ENCODE measurements at places on chromosomes 11 and 22.

- peak; percentile 42 for DNase-seq
These were observed 13.7 kb downstream of the MS4A13 start for GRCh38 chr11:60528934-60529333.

DNA sequence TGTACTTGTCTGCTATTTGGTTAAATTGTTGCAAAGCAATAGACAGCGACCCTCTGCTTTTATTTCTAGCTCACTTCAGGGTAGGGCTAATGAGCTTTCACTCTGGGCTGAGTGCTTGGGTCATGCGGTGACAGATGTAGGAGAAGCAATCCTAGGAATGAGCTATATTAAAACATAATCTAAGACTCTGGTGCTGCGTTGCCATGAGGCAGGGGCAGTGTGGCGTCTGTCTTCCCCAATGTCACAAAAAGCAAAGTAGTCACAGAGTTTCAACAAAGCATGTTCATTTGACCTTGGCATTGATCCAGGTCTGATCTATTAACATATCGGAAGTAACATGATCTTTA lies 55.5 kb upstream of the GRAMD1B start:
- DNase-seq = no peak

GRCh38 chr11:134358165-134358855 lies 26.5 kb downstream of the GLB1L2 start:
- DNase-seq = no peak

GRCh38 chr11:121559606-121560200 lies 106.9 kb upstream of the SORL1-AS1 start:
- no peak for DNase-seq

Data from germinal center (tissue), 1 donor.